ENCODE measurements at places on chromosomes 13 and 19.
A peak's percentile ranks its signal among the peaks of the same experiment; 100 is the strongest.

DNA sequence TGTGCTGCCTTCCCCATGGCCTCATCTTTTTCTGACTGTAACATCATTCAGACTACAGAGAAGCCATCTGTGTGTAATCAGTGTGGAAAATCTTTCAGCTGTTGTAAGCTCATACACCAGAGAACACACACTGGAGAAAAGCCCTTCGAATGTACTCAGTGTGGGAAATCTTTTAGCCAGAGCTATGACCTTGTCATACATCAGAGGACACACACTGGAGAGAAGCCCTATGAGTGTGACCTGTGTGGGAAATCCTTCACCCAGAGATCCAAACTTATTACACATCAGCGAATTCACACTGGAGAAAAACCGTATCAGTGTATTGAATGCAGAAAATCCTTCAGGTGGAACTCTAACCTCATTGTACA lies 17.2 kb upstream of the ZNF8 start:
- DNase-seq, result no peak

DNA sequence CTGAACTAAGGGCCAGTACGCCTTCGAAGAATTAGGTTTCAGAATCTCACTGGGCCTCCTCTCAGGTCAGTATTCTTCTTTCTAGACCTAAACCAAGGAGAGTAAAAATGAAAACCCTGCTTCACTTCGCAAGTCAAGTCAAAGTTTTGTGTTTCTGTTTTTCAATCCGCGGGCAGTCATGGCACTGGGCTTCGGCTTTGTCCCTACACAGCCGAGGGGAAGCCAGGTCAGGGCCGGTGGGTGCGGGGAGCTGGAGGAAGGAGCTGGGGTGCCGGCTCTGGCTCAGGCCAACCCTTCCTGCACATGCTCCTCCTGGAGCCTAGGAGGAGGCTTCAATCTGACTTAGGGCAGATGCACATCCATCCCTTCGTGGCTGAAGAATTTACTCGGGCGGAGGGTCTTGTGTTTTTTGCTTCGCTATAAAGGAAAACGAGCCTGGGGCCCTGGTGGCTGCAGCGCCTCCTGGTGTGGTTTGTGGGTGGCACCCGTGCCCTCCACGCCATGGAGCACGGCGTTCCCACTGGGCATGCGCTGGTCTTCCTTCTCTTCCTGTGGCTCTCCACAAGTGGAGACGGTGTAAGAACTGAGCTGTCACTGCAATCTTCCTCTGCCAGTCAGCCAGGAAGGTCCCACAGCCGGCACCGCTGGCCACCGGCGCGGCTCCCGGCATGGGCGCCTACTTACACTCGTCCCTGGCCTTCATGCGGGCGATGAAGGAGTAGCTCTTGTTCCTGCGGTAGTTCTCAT lies 22.5 kb downstream of the C19orf44 start:
- no peak for DNase-seq

DNA sequence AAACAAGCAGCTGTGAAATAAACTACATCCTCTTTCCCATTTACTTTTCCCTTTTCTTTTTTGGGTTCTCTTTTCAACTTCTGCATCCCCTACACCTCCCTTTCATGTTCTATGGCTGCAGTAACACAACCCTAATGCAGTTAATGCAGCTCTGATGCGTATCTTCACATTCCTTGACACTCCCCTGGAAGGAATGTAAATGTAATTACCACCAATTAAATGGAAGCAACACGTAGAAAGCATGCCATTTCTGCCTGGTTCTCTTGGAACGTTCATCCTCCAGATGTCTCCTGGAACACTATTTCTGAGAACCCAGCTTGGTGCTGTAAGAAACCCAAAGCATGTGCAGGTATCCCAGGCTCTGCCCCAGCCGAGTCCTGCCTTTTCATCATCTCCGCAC lies 166.8 kb upstream of the FREM2 start:
- DNase-seq, result no peak

GRCh38 chr13:98041081-98041820 lies 87.8 kb downstream of the IPO5 start:
- DNase-seq, result no peak

GRCh38 chr13:95644601-95645052 lies at the start of gene DZIP1:
DZIP1 (minus strand) TSS chr13:95644706; CDS start chr13:95642029, 2,677 bp downstream.
- DNase-seq, result peak; percentile 23

DNA sequence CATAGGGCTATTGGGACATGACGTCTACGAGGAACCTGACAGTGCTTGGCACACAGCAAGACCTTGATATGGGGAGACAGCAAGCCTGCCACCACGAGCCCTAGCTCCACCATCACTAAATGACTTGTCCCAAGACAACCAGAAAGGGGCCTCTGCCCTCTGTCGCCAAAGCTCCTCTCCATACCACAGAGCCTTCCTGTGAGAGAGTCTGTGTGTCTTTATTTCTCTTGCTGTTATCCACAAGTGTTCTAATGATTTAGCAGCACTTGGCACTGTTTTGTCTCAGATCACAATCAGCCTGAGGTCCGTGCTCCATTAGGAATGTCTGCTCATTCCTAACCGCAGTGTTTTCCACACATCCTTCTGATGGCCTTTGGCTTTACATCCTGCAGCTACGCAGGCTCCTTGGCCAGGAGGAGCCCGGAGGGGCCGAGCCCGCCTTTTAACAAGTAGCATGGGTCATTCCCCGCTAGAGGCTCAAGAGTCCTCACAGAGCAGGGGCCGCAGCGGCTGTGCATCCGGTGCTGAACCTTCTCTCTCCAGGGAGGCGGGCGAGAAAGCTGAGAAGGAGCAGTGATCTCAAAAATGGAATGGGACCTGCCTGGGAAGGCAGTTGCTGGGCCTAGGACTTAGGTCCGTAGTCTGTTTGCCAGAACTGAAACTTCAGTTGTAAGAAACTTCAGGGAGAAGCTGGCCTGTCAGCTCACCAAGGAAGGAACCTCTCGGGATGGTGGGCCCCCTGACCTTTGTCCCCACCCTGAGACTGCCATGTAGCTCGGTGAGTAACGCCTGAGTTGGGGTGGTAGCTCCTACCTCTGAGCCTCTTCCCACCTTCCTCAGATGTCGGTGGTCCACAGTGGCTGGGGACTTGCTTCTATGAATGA lies 61.1 kb upstream of the HMGB1 start:
- no peak for DNase-seq

GRCh38 chr19:31938675-31939074 lies 406.7 kb upstream of the ZNF507 start:
- no peak for DNase-seq

- DNase-seq, result no peak
These were observed 277.5 kb downstream of the DNAJC15 start for GRCh38 chr13:43300865-43301264.

DNA sequence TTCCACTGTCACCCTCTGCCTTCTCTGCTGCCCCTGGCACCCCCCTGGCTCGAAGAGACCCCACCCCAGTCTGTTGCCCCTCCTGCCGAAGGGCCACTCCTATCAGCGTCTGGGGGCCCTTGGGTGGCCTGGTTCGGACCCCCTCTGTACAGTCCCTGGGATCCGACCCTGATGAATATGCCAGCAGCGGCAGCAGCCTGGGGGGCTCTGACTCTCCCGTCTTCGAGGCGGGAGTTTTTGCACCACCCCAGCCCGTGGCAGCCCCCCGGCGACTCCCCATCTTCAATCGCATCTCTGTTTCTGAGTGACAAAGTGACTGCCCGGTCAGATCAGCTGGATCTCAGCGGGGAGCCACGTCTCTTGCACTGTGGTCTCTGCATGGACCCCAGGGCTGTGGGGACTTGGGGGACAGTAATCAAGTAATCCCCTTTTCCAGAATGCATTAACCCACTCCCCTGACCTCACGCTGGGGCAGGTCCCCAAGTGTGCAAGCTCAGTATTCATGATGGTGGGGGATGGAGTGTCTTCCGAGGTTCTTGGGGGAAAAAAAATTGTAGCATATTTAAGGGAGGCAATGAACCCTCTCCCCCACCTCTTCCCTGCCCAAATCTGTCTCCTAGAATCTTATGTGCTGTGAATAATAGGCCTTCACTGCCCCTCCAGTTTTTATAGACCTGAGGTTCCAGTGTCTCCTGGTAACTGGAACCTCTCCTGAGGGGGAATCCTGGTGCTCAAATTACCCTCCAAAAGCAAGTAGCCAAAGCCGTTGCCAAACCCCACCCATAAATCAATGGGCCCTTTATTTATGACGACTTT lies 2.0 kb downstream of the ZFP36 start:
- DNase-seq, result no peak

GRCh38 chr13:19817106-19817505 lies 34.4 kb upstream of the PSPC1 start:
- no peak for DNase-seq

DNA sequence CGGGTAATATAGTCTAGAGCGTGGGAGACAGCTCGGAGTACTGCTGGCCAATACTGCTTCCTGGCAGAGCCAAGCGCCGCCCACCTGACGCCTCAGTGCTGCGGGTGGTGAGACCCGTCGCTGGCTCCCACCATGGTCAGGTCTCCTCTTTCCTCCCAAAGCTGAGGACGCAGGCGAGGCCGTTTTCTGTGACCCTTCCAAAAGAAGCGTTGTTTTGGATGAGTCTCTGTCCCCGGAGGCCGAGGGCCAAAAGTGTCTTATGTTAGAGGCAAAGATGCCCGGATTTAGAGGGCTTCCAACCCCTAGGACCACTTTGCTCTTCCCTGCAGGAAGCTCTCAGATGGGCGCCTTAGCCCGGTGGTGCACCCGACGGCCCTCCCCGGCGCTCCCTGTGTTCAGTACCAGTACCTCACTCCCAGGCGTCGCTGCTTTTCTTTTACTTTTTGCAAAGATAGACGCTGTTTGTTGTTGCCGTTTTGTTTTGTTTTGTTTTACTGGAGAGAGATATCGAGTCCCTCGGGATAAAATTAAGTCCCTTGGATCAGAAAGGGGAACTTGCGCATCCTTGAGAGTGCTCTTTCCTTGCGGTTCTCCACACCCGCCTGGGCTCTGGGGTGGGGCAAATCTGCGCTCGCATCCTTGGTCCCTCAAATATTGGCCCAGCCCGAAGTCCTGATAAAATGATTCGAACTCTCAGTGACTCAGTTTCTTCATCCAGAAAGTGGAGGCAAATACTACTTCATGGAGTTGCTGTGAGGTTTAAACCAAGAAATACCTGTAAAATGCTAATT lies 7.0 kb downstream of the PDX1 start:
- no peak for DNase-seq

- no peak for DNase-seq
These were observed 47.4 kb upstream of the PCDH20 start for GRCh38 chr13:61463024-61463423.

DNA sequence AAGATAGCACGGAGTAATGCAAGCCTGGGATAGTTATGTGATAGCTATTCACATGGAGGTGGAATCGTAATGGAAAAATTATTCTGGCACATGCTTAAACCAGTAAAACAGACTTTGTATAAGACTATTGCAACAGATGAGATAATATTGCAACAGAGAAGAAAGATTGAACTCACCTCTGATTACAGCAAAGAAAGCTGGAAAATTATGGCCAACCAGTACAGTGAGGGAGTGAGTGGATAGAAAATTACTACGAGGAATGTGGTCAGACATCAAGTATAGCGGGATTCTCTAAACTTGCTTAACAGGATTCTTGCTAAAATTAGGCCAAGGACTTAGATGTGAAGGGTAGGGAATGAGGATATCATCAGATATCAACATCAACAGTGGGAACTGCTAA lies 397.6 kb upstream of the KLHL1 start:
- DNase-seq, result no peak

GRCh38 chr13:99412856-99413255 lies 88.4 kb upstream of the TM9SF2 start:
- DNase-seq, result no peak

- no peak for DNase-seq
These were observed 34.7 kb upstream of the CASP14 start for GRCh38 chr19:15014579-15014978.

- no peak for DNase-seq
These were observed 20.4 kb upstream of the ZNF91 start for GRCh38 chr19:23415561-23416191.

GRCh38 chr19:39759457-39760184 lies 19.0 kb upstream of the LEUTX start:
- no peak for DNase-seq

DNA sequence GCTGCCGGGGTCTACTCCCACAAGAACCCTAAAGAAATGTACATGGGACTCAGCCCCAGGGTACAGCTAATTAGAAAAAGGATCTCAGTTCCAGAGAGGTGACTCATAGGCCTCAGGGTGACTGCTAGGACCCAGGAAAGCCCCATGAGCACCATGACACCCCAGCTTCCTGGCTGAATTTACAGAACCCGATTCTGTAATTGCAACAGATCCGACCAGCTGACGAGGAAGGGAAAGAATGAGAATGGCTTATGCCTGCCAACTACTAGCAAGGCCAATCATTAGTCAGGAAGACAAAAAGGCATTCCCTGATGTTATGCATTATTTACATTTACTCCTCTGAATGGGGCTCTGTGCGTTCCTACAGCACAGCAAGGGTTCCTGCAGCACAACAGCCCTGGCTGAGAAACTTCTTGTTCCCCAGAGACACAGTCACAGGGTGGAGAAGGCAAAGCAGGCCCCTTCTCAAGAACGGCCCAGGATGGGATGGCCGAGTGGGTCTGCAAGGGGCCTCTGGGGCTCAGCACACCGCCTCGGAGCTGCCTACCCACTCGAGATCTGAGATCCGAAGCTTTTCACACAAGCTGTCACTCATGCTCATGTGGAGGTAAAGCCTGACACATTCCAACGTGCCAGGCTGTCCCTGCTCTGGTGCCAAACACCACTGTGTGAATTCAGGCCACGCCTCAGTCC lies 27.2 kb downstream of the PBX4 start:
- peak; percentile 52 for DNase-seq

GRCh38 chr13:111663505-111663904 lies 343.1 kb downstream of the TEX29 start:
- DNase-seq, result no peak

DNA sequence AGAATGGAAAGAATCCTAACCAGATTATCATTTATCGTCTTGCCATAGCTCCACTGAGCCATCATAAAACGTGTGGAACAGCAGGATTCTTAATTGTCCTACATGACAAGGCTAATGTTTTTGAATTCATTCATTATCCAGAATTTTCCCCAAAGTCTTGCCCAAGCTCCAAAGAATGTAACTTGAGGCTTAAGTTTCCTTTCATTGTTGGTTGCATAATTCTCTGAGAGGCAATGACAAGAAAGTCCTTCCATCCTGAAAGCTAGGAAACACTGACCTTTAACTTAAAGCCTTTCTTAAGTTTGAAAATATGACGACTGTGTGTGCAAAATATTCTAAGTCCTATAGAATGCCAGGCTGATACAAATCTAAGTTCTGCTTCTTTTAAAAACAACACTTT lies 546.1 kb downstream of the SUCLA2 start:
- DNase-seq, result no peak

DNA sequence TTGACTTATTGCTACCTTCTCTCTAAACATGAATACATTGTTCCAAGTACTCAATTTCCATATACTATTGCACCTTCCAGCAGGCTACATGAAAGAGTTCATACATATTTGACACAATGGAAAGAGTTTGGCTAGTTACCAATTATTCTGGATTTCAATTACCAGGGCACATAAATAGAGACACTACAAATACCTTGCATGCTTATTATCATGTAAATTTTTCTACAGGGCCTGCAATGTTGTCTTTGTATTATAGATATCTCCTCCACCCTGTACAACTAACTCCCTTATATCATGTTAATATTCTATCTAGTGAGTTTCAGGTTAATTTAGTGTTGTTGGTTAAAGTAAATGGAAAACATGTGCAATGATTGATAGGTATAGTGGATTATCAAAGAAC lies 540.7 kb upstream of the SLITRK5 start:
- DNase-seq, result no peak

GRCh38 chr13:81610644-81611043 lies 1269.7 kb upstream of the SPRY2 start:
- no peak for DNase-seq
